ENCODE measurements at places on chromosomes 2 and 18.

DNA sequence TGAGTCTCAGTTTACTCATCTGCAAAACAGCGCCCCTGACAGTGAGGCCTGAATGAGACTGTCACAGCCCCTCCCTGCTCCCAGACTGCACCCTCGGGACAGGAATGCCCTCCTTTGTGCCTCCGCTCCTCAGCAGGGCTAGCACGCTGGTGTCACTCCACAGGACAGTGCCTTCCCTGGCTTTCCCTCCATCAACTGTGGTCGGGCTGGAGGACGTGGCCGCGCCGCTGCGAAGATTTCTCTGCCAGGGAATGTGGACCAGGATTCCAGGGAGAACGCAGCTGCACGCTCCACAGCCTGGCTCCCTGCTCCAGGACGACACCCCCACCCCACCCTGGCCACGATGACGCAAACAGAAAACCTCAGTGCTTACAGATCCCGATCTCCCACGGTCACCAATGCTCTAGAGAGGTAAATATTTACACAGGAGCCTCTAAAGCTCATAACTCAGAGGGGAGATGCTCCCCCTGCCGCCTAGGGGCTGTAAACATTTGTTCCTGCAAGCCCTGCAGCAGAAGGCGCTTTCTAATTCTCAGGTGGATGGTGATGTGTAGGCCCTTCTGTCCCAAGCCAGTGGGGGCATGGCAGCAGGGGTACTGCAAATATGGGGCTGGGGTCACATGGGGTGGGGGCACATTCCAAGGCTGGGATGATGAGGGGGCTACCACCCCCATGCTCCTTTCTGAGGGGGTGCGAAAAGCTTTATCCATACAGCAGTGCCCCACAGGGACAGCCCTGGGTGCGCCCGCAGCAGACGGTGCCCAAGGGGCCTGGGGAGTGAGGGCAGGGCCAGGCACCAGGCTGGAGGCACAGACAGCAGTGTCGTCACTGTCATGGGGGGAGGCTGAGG lies 12.4 kb downstream of the HS6ST1 start:
- no peak for DNase-seq

GRCh38 chr2:149184991-149185390 lies 145.4 kb upstream of the LYPD6 start:
- no peak for DNase-seq

DNA sequence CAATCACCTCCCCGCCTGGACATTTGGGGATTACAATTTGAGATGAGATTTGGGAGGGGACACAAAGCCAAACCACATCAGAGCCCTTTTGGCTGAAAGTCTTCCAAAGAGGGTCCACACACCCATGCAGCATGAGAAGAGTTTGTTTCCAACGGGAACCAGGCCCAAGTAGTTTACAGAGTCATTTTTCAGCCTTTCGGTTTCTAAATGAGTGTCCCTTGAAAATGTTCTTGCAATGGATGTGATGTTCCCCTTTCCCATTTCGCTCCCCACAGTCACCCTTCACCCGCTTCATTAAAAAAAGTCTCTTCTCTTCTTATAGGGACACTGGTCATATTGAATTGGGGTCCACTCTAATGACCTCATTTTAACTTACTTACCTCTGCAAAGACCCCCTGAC lies 157.4 kb downstream of the ARL4C start:
- DNase-seq = no peak

GRCh38 chr2:196504788-196505187 lies 134.7 kb upstream of the CCDC150 start:
- no peak for DNase-seq

DNA sequence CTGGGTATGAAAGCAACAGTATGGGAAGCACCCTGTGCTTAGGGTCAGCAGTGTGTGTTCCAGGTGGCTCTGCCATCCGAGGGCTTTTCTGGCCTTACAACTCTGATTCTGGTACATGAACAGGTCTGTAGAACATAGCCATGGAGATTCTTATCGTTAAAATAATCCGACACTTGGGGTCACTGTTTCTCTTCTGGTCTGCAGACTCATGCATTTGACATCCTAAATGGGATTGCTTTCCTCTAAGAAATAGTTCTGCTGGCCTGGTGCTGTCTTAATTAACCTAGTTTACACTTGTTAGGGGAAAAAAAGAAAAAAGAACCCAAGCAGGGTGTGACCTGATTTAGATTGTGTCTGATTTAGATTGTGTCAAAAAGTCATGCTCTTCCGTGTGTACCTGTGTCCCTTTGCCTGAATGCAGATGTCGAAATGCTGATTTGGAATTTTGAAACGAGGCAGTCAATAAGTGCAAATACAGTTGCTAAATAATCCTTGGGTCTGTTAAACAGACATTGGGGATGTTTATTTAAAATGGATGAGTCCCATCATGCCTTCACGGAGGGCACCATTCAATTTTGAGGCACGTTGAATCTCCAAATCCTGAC lies 59.6 kb downstream of the TRPM8 start:
- DNase-seq = no peak

GRCh38 chr2:182980115-182980514 lies 58.1 kb downstream of the NCKAP1 start:
- no peak for DNase-seq

DNA sequence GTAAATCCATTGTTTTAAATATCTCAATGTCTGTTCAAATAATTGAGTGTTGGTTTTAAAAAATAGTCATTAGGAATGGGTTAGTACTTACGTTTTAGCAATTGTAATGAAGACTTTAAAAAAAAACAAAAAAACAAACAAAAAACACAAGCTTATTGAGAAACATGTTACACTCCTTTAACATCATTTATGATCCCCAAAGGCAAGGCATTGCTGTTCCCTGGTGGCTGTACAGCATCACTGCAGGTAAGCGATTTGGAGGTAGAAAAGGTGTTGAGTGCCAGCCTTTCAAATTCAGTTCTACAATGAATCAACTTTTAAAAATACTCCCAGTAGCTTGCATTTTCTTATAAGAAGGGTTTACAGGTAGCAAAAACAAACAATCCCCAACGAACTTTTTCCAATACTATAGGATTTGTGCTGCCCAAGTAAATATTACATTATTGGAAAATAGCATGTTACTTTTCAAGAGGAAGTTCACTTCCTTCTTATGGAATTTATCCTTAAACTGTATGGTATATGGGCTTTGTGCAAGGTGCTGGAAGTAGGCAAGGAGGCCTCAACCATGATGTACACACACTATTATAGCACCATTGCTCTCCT lies 27.5 kb downstream of the CNRIP1 start:
- no peak for DNase-seq

GRCh38 chr2:230411570-230412370 lies 4.2 kb upstream of the SP100 start:
- peak; percentile 48 for DNase-seq
